Lower lobe of right lung (tissue), 2 donors: ENCODE measurements at places on chromosomes 7 and 10.

- H3K4me3 ChIP-seq, result no peak overlapping the region
- no peaks in the 10 kb centered on the region for H3K36me3 ChIP-seq
- no peak for DNase-seq
- no peak overlapping the region for H3K27ac ChIP-seq
Observed at GRCh38 chr7:2911466-2911865, 67.4 kb upstream of the GNA12 start.

GRCh38 chr7:156858523-156858922 lies 34.5 kb downstream of the LMBR1 start:
- no peaks in the 10 kb centered on the region for H3K36me3 ChIP-seq
- H3K27me3 ChIP-seq, result no peaks in the 10 kb centered on the region
- DNase-seq, result no peak
- no peak overlapping the region for H3K27ac ChIP-seq
- no peak overlapping the region for H3K4me3 ChIP-seq

DNA sequence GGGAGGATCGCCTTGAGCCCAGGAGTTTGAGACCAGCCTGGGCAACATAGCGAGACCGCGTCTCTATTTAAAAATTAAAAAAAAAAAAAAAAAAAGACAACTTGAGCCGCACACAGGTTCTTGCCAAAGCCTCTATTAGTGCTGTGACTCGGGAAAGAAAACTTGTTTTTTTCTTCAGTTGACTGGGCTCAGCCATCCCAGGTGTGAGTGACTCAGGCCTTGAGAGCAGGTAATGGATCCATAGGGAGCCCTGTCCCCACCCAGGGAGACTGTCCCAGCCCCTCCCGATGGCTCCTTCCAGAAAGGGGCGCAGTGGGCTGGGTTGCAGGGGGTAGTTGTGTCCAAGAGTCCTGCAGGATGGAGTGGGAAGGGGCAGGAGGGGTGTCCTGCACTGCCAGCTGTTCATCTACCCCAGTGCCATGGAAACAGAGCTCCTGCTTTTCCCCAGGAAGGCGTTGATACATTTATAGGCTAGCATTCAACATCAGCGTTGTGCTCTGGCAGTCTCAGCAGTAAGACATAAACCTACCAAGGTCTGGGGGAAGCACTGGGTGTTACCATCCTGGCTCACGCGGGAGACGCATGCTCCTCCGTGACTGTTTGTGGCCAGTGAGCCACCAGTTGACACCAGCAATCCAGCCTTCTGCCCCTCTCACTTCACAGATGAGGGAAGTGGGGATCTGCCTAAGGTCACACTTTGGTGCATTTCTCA lies 126.6 kb downstream of the CUX1 start:
- H3K27me3 ChIP-seq, result no peaks in the 10 kb centered on the region
- peaks cover 32% of the 10 kb centered on the region for H3K4me1 ChIP-seq
- no peak overlapping the region for H3K4me3 ChIP-seq
- no peak overlapping the region for H3K27ac ChIP-seq
- no peaks in the 10 kb centered on the region for H3K36me3 ChIP-seq
- no peak for DNase-seq

DNA sequence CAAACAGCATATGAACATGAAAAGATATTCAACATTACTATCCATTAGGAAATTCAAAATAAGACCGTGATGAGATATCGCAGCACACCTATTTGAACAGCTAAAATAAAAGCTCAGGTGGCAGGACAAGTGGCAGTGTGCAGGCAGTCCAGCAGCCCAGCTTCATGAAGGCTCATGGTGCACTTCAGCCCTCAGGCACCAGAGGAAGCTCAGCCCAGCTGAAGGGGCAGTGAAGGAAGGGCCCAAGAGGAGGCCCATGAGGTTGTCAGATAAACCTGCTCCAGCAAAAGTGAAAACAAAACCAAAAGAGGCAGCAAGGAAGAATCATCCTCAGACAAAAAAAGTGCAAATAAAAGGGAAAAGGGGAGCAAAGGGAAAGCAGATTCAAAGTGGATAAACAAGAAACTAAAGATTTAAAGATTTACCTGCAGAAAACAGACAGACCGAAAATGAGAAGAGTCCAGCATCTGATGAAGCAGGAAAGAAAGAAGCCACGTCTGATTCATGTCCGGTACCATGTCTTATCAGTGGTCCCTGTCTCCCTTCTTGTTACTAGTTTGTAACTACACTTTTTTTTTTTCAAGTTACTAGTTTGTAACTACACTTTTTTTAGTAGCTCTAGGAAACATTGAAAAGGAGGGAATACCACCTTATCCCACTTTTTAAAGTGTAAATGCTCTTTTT lies 15.0 kb upstream of the FAM24B start:
- no peak for DNase-seq
- no peaks in the 10 kb centered on the region for H3K27me3 ChIP-seq
- H3K27ac ChIP-seq, result no peak overlapping the region
- H3K4me1 ChIP-seq, result no peaks in the 10 kb centered on the region

GRCh38 chr10:32148864-32149251 lies 92.6 kb upstream of the KIF5B start:
- no peaks in the 10 kb centered on the region for H3K36me3 ChIP-seq
- peak overlapping the region; percentile 56 for H3K27ac ChIP-seq
- DNase-seq, result no peak
- H3K4me3 ChIP-seq, result no peak overlapping the region

DNA sequence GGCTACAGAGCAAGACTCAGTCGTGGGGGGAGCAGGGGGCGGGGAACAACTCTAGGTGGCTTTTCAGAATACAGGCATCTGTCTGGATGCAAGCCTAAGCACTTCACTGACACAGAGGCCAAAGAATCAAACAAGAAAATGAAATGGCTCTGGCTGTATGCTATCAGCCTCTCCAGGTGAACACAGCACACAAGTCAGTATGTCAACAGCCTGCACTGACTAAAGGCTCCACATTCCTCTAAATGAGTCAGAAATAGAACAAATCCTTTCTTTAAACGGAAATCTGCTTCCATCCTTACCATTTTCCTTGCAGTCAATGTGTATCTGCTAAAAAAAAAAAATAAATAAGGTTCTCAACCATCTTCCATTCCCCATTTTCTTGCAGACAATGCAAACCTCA lies 88.3 kb downstream of the ARMH3 start:
- no peak overlapping the region for H3K27ac ChIP-seq
- no peaks in the 10 kb centered on the region for H3K27me3 ChIP-seq
- DNase-seq, result no peak
- no peak overlapping the region for H3K4me3 ChIP-seq

- no peaks in the 10 kb centered on the region for H3K27me3 ChIP-seq
- H3K4me3 ChIP-seq, result no peak overlapping the region
- no peak for DNase-seq
- no peaks in the 10 kb centered on the region for H3K36me3 ChIP-seq
Observed at GRCh38 chr10:24039897-24040296, 169.0 kb upstream of the KIAA1217 start.

DNA sequence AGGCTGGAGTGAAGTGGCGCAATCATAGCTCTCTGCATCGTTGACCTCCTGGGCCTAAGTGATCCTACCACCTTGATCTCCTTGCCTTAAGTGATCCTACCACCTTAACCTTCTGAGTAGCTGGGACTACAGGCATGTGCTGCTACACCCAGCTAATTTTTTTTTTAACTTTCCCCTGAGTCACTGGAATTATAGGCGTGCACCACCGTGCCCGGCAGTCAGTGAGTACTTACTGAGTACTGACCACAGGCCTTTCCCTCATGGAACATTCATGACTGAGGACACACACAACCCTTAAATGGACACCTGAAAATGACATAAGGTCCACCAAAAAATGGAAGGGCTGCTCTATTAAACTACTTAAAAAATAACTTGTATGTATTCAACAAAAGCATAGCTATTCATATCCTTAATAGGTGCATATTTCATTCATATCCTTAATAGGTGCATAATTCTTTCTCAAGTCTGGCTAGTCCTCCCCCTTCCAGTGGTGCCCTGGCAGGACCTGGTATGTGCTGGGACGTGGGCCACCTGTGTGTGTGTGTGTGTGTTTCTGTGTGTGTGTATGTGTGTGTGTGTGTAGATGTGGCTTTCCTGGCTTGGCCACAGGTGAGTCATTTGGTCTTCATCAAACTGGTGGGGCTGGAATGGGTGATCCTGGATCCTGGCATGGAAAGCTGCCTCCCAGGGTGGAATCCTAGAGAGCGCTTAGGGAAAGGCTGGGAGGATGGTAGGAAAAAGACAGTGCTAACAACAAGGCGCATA lies 3.5 kb downstream of the FAM180A start:
- H3K36me3 ChIP-seq, result no peaks in the 10 kb centered on the region
- H3K4me1 ChIP-seq, result no peaks in the 10 kb centered on the region
- DNase-seq, result no peak
- H3K27me3 ChIP-seq, result no peaks in the 10 kb centered on the region
- no peak overlapping the region for H3K4me3 ChIP-seq

DNA sequence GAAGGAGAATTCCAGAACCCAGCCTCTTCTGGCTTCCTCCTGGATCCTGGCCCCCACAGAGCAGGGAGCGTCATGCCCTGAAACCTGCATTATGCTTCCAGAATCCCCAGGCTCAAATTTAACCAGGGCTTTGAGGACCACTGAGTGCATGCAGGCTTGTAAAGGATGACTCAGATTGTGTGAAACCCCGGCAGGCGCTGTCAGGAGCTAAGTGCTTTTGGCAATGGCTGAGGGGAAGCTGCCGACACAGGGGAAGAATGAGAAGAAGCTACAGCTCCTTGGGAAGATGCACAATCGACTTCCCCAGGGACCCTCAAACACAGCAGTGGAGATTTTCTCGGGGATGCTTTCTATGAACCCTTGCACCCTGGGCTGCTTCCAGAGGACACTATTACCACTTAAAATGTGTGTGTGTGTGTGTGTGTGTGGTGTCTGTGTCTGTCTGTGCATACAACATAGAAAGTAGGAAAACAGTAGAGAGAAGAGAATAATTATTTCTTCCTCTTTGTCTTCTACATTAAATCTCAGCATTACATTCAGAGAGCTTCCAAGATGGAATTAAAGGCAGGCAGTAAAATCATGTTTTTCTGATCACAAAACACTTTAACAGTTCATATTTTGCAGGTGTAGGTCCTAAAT lies 183.5 kb upstream of the INHBA start:
- H3K36me3 ChIP-seq, result no peaks in the 10 kb centered on the region
- DNase-seq, result no peak
- H3K27me3 ChIP-seq, result no peaks in the 10 kb centered on the region
- H3K4me3 ChIP-seq, result no peak overlapping the region
